ENCODE measurements at places on chromosomes 16 and 17. TPM values are rescaled to one million over a fixed set of nuclear protein-coding genes. Genes with fewer than 3 reads are reported as not detected.

The NTN1 gene
- 0.28 TPM for total RNA-seq

The GSDMA gene
- total RNA-seq = not detected

The METTL9 gene
- total RNA-seq = 93.4 TPM

The TMEM204 gene
- 34.7 TPM for total RNA-seq

The TNFSF12 gene
- 59.4 TPM for total RNA-seq

The ITGA2B gene
- 0.09 TPM for total RNA-seq

The SCNN1B gene
- not detected for total RNA-seq

The KRT28 gene
- total RNA-seq = not detected

The SCGB1C2 gene
- not detected for total RNA-seq

The SHISA6 gene
- total RNA-seq = not detected

The PIMREG gene
- 17.0 TPM for total RNA-seq

Measured in activated CD8-positive, alpha-beta memory T cell treated with anti-CD3 and anti-CD28 coated beads, Interleukin-2, amount 10 ng/mL, durations not matched to agents 7 days and 5 days (primary cell).